ENCODE measurements at places on chromosomes 1 and 21.

DNA sequence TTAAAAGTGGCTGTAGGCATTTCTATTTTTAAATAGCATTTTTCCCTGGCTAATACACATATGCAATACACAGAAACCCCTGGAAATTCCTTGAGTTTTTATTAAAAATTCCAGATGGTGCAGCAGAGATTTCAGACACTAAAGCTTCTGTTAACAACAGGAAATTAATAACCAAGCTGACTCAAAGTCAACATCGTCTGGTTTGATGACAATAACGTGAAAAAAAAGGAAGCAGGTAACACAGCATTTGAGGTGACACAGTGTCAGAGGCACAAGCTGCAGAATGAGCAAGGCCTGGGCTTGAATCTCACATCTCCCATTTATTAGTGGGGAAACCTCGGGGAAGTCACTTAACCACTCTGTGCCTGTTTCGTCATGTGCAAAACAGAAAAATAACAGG lies 64.6 kb upstream of the GJB5 start:
- no peak for DNase-seq

DNA sequence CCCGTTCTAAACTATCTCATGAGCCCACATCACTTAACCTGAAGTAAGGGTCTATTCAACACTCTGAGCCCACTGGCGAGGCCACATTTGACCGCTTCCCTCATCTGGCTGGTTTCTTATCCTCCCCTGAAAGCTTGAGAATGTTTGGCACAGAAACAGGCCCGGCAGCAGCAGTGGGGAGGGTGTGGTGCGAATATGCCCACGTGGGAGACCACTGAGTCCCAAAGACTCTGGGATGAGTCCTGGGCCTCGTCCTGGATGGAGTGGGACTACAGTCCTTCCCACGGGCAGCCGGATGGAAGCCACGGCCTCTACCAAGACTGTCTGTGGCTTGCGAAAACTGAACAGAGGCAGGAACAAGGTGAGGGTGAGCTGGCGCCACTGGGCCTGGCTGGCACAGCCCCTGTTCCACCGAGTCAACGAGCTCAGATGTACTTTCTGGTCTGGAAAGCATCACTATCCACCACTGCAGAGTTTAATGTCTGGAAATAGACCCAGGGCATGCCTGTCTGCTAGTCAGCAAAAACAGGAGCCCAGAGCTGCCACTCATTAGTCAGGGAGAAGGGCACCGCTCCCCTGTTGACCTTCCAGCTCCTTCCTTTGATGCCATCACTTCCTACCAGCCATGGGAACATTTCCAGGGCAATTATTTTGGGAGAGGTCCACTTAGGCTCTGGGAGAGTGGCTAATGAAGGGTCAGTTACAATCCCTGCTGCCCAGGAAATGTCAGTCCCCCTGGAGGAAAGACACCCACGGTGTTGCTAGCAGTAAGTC lies 386.6 kb downstream of the MATN1 start:
- no peak for DNase-seq

DNA sequence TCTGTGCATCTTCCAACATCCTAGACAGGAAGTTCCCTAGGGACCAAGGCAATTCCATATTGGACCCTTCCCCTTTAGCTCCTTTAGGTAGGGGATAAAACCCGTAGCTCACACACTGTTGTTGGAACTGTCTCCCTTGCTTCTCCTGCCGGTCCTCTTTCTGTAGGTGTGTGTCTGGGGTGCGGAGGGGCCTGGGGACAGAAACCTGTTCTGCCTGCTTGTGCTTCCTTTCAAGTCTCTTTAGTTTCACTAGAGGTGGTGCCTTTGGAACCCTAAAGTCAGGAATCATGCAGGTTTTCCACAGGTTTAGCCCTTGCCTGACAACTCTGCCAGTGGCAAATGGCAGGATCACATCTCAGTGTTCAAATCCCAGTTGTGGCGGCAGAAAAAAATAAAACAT lies 74.6 kb upstream of the PTGFRN start:
- DNase-seq = no peak

DNA sequence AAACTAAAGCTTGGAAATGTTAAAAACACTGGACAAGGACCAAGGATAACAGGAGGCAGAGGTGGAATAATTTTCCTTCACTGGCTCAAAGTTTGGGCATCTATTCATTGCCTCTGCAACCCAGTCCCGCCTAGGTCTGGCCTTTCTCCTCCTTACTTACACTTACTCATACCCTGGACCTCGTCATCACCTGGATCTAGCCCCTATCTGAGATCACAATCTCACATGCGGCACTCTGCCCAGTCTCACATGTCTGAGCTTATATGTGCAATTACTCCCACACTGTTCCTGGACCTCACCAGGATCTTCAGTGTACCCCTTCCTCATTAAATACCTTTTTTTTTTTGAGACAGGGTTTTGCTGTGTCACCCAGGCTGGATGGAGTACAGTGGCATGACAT lies 37.6 kb downstream of the NVL start:
- DNase-seq = no peak

DNA sequence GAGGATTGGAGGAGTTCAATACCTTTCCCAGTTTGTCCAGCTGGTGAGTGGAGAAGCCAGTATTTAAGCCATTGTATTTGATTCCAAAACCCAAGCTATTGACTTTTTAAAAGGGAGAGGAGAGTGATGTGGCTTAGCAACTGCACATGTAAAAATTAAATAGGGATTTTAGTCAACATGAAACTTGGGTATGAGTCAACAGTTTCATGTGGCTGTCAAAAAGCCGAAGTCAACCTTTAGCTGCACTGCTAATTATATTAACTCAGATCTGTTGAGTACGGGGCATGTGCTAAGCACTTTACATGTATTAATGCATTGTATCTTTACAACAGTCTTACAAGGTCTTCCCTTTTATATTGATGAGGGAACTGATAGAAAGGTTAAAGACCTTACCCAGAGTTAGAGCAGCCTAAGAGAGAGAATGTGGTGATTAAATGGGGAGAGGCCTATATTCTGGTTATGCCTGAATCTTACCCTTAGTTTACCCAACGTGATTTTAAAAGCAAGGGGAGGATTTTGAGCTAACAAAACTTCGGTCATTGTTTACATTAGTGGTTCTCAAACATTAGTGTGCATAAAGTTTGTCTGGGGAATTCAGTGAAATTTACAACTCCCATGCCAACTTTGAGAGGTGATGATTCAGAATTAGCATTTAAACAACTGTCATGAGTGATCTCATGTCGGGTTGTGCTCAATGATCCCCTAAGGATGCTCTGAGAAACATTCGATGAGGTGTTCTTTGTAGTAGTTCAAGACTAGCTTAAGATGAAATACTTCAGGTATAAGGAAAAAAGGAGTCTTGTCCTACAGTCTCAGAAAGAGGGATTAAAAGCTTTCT lies 6.9 kb upstream of the SLC35F3 start:
- no peak for DNase-seq

GRCh38 chr1:232474826-232475225 lies 155.1 kb downstream of the SIPA1L2 start:
- DNase-seq = no peak

DNA sequence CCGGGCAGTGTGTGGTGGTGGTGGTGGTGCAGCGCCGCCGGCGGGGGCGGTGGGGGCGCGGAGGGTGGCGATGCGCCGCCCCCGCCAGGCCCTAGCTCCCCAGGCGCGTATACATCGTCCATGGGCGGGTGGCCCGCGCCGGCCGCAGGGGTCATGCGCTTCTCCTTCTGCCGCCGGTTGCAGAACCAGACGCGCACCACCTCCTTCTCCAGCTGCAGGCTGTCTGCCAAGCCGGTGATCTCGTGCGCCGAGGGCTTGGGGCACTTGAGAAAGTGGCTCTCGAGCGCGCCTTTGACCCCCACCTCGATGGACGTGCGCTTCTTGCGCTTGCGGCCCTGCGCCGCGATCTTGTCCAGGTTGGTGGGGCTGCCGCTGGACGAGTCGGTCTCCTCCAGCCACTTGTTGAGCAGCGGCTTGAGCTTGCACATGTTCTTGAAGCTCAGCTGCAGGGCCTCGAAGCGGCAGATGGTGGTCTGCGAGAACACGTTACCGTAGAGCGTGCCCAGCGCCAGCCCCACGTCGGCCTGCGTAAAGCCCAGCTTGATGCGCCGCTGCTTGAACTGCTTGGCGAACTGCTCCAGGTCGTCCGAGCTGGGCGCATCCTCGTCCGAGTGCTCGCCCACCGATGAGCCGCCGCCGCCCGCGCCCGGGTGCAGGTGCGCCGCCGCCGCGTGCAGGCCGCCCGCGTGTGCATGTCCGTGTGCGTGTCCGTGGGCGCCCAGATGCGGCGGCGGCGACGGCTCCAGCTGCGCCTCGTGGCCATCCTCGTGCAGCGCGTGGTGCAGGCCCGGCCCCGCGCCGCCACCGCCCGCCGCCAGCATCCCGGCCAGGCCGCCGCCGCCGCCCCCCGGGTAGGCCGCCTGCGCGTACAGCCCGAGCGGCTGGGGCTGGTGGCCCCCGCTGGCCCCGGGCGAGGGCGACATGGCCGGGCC lies 926 bp downstream of the POU3F1 start:
- DNase-seq = no peak

DNA sequence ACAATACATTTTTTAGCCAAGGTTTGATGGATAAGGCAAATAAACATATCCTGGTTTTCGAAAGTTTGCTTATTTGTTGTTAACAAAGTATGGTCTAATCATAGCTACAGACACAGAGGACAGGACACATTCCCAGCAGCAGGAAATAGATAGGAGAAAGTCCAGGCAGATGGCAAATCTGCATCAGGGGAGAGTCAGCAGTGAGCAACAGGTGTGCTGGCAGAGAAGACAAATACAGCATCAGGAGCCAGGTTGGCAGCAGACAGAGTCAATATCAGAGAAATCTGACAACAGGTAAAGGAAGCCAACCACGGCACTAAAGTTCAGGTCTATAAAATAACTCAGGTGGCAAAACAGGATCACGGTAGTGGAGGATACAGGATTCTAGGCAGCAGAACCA lies 210.7 kb upstream of the PTBP2 start:
- no peak for DNase-seq

All from stimulated activated CD8-positive, alpha-beta memory T cell treated with anti-CD3 and anti-CD28 coated beads, Interleukin-2, amount 100 ng/mL, for 1 hour (primary cell).